T follicular helper cell (primary cell): ENCODE measurements at places on chromosomes 6 and 20.

DNA sequence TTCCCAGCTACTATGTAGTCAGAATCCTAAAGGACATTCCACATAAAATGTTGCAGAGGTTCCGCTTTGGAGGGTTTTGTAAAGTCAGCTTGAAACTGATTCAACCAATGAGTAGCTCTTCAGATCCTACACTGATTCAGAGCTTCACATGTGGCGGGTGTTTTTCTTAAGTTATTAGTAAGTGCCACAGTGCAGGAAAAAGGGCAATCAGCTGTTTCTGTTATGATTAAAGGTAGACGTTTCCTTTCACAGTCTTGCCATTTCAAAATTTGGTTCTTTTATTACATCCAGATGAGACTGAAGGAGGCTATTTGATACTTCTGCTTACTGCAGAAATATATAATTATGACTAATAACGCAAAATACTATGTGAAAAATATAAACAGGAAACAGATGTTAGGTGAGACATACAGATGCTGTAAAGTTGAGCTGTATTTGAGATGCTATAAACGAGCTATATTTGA lies 443.9 kb downstream of the CDKAL1 start:
- DNase-seq, result no peak

DNA sequence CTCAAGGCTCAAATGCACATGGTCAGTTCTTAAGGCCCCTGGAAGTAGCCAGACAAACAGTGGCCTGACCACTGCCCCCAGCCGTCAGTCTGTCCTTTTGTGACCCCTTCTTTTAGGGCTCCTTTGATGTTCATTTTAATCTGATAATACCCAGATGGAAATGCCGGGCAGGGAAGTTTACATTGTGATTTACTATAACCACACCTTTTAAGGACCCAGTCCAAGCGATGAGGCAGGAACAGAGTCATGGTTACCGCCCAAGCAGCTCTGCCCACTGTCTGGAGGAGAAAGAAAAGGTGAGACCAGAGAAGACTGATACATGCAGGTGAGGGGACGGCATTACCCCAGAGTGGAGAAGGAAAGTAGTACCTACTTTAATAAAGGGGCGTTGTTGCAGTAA lies 110.6 kb downstream of the PLEKHG1 start:
- no peak for DNase-seq

GRCh38 chr6:128713461-128713860 lies 169.5 kb upstream of the LAMA2 start:
- no peak for DNase-seq

- DNase-seq, result no peak
These were observed 468 bp upstream of the CMTR1 start for GRCh38 chr6:37432590-37432915.

- no peak for DNase-seq
These were observed 913 bp downstream of the BTN2A2 start for GRCh38 chr6:26383624-26384417.

DNA sequence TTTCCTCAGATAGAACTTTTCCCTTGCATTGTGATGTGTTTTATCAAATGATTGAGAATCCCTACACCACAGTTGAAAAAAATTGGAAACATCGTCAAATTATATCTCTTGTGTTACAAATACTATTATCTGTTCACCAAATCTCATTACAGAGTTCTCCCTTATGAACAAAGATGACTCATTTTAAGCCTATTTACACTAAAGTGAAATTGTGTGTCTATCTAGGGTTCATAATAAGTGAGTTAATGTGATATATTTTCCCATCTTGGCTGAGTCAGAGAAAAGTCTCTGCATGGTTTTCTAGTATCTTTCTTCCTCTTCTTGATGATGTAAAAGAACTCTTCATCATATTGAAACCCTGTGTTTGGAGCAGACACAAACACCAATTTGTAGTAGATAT lies 1263.3 kb upstream of the EYS start:
- DNase-seq, result no peak

- DNase-seq, result no peak
These were observed 55.2 kb downstream of the TGM2 start for GRCh38 chr20:38109591-38110524.

- DNase-seq, result no peak
These were observed 71.2 kb upstream of the EMILIN3 start for GRCh38 chr20:41437836-41438235.

DNA sequence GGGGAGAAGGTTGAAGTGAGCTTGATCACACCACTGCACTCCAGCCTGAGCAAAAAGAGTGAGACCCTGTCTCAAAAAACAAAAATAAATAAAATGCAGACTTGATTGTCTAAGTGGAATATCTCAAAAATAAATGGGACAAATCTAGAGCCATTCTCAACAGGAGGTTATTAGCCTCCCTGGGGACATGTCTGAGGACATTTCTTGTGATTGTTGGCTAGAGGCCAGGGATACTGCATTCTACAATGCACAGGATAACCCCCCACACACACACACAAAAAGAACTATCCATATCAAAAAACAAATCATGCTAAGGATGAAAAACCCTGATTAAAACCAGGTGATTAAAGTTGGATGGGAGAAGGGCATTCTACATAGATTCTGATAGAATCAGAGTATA lies 37.5 kb downstream of the FAM217A start:
- no peak for DNase-seq

- DNase-seq, result no peak
These were observed 52.2 kb downstream of the CDC40 start for GRCh38 chr6:110232450-110232849.

- no peak for DNase-seq
These were observed 66.4 kb downstream of the STX11 start for GRCh38 chr6:144216668-144217218.

DNA sequence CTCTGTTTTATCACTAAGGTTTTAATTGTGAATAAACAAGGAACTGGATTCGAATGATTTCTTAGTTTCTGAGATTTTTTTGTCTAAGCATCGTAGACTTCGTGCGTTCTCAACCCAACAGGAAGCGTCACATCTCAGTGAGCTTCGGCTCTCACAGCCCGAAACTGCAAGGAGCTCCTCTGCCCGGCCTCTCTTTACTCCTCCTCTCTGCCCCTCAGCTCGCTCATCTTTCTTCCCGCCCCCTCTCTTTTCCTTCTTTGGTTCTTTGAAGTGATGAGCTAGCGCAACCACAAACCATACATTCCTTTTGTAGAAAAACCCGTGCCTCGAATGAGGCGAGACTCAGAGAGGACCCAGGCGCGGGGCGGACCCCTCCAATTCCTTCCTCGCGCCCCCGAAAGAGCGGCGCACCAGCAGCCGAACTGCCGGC lies 480 bp upstream of the NT5E start:
- DNase-seq, result no peak

GRCh38 chr20:33291830-33292355 lies 8.9 kb downstream of the BPIFB1 start:
- DNase-seq, result peak; percentile 49

DNA sequence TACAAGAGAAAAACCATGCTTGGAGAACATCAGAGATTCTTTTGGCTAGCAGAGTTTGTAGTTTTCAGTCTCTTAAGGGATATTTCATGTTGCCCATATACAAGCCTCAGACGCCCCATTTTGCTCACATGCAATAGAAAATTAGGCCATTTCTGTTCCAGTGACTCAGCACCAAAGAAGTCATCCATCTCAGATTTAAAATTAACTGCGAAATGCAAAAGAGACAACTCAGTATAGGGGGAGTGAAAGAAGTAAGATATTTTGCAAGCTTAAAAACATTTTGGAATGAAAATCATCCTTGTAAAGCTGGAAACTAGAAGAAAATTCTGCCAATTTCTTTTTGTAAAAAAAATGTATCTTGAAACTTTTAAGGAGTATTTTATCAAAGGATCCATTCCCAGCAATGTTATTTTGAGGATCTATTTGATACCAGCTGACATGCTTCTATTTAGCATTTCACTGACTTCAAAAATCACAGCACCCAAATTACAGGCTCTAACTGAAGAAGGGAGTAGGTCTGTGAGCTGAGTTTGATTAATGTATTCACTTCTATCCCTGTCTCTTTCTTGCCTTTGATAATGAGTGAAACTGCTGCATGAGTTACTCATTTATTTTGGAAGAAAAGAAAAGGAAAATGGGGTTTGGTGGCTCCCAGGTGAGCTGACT lies 223.7 kb upstream of the SULF2 start:
- DNase-seq, result no peak

GRCh38 chr6:3759646-3760232 lies 8.2 kb upstream of the PXDC1 start:
- DNase-seq, result no peak

GRCh38 chr20:62304331-62305148 lies 1.7 kb downstream of the ADRM1 start:
- no peak for DNase-seq

DNA sequence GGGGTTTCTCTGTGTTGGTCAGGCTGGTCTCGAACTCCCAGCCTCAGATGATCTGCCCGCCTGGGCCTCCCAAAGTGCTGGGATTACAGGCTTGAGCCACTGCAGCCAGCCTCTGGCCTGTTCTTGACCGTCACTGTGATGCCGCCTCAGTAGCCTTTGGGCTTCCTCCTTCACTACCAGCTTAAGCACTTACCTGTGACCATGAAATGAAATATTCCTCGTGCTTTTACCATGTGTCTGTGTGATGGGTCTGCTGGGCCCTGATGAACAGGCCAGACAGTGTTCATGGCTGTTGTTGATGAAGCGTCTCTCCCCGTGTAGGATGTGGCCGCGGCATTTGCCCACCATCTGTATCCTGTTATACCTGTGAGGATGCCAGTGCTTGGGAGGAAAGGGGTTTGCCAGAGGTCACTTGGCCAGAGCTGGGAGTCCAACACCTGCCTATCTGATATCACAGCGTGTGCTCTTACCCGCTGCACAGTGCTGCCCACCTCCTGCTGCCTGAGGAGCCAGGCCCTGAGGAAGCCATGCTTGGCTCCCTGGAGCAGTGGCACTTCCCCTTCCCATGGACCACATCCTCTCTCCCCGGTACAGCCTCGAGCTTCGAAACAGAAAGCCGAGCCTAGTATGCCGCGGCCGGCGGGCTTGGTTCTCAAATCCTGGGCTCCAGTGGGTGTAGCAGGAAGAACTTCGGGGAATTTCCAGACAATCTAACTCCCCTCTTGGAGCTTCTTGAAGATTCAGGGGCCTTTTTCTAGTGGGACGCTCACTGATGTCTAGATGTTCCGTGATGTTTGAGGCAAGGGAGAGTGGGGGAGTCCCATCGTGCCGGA lies 167.9 kb downstream of the ZDHHC14 start:
- no peak for DNase-seq

DNA sequence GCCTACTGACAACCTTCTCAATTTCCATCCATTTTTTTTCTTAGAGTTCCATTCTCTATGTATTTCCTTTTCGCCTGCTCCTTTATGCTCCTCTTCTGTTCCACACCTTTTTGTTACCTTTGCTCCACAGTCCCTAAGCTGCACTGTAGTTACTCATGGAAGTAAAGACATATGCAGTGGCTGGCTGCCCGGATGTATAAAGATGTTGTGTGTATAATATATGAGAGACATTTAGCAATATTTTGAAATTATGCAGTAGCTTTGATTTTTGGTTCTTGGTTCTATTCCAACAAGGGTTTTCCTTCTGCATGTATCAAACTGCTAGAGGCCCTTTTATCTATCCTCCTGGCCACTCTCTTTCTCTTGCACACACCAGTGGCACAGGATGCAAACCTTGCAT lies 234.9 kb downstream of the DOK5 start:
- no peak for DNase-seq

- no peak for DNase-seq
These were observed 561.3 kb upstream of the CDH4 start for GRCh38 chr20:60690771-60691170.

DNA sequence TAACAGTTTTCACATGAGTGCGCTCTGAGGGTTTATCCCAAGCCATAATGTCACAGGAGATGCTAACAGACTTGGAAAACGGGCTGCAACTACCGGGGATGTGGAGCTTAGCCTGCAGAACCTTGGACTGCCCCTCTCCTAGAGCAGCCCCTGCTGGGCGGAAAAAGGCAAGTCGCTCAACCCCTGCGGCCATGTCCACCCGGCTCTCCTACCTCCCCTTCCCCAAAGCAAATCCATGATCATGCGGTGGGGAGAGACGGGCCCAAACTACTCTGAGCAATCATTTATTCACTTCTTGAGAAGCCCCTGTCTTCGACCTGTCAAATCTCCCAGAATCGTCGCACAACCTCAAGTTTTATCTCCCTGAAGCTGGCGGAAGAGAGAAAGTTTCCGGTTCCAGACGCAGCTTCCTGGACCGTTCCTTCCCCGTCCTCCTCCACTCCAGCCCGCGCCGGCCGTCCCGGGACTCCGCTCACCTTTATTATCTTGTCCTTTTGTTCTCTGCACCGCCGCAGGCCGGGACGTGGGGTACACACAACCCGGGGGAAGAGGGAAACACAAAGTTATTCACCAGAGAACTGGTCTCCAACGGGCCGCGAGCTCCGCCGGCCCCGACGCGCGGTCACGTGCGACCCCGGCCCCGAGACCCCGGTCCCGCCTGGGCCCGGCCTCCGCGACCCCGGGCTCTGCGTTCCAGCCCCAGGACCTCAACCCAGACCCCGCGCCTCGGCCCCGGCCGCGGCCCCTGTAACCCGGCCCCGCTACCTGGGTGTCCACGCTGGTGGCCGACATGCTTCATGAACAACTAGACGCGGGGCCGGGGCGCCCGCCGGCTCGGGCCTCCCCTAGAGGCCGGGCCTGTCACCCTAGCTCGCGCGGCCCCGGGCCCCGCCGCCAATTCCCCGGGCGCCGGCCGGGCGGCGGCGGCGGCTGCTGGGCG lies 560 bp downstream of the YTHDF1 start:
- no peak for DNase-seq

- no peak for DNase-seq
These were observed 83.7 kb upstream of the ARMC2 start for GRCh38 chr6:108764580-108764950.

- no peak for DNase-seq
These were observed 167.7 kb downstream of the SIM1 start for GRCh38 chr6:100296810-100297544.

DNA sequence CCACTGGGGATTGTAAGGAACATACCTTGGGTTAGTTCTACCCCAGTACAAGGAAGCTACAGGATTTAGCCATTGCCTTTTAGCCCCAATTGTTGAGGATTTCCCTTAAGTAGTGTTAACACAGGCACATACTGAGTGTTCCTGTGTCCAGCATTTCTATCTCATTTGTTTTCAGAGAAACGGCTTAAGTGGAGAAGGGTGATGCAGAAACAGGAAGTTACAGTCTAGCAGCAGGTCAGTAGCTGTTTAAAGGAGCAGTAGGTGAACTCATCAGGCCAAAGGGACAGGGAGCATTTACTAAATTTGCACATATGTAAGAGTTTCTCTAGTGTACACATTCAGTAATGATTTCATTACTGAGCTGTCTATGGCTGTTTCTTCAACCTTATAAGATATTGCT lies 644.2 kb upstream of the GJE1 start:
- DNase-seq, result no peak

GRCh38 chr6:169407325-169407724 lies 153.7 kb upstream of the THBS2 start:
- DNase-seq, result no peak

- no peak for DNase-seq
These were observed 63.7 kb downstream of the PXDC1 start for GRCh38 chr6:3687847-3688246.

GRCh38 chr6:43001843-43002242 lies 11.9 kb downstream of the MEA1 start:
- DNase-seq, result no peak

GRCh38 chr6:113551168-113551567 lies 306.0 kb upstream of the MARCKS start:
- no peak for DNase-seq

GRCh38 chr6:154650351-154650750 lies 82.9 kb upstream of the SCAF8 start:
- DNase-seq, result no peak
